ENCODE measurements at places on chromosomes 5 and 9.
A peak's percentile ranks its signal among the peaks of the same experiment; 100 is the strongest.

GRCh38 chr5:36839489-36840476 is 36.8 kb upstream of the NIPBL start:
- no peak for DNase-seq

DNA sequence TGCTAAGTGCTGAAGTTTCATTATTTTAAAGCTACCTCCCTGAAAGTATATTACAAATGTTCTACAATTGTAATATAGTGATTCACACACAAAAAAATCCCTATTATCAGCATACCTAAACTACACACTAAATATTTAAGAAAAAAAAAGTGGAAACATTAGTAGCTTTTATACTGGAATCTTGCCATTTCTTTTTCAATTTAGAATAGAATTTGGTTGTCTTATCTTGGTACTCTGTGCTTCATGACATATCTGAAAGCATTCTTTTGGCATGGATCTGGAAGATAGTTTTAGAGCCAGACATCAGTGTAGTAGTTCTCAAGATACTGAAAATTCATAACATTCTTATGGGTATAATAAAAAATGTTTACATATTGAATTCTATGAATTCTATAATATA is 35.0 kb downstream of the SLC1A3 start:
- no peak for DNase-seq

DNA sequence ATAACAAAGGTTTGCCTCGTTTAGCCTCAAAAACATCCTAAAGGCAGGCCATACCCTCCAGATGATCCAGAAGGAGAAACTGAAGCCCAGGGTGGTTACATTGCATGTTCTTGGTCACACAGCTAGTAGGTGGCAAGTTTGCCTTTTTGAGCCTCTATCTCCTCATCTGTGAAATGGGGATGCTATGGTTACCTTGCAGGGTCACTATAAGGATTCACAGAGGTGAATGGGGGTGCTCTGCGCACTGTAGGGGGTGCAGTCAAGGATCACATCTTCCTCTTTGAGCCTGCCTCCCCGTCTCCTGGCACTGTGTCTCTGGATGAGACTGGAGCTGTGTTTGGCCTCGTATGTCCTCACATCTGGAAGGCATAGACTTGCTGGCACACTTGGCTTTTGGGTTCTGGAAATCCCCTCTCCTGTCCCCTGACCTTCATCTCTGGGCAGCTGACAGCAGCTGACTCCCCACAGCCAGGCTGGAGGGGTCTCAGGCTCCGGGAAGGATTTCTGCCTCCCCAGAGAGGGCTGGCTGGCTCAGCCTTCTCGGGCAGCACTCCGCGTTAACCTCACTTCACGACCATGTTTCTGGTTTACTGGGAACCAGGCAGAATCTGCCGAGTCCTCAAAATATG is 167.7 kb downstream of the RGS3 start:
- DNase-seq, result no peak

DNA sequence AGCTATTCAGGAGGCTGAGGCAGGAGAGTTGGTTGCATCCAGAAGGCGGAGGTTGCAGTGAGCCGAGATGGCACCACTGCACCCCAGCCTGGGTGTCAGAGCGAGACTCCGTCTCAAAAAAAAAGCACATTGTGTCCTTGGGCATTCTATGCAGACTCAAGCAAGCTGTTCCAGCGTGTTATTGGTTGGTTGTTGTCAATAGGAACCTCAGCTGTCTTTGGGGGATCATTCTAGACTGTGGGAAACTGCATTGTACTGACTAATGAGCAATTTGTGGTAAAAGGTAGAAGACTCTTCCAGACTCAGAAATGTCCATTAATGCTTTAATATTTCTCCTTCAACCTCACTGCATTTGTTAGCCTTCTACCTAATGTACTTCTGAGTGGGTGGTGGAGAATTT is 379.5 kb upstream of the GRAMD2B start:
- DNase-seq, result no peak

GRCh38 chr9:74753650-74754049 is 134.1 kb downstream of the TRPM6 start:
- DNase-seq, result no peak

GRCh38 chr9:120403543-120403856 is 176.5 kb downstream of the CDK5RAP2 start:
- peak; percentile 75 for DNase-seq

- DNase-seq, result no peak
These were observed 175.5 kb downstream of the GNA14 start for GRCh38 chr9:77472646-77473045.

DNA sequence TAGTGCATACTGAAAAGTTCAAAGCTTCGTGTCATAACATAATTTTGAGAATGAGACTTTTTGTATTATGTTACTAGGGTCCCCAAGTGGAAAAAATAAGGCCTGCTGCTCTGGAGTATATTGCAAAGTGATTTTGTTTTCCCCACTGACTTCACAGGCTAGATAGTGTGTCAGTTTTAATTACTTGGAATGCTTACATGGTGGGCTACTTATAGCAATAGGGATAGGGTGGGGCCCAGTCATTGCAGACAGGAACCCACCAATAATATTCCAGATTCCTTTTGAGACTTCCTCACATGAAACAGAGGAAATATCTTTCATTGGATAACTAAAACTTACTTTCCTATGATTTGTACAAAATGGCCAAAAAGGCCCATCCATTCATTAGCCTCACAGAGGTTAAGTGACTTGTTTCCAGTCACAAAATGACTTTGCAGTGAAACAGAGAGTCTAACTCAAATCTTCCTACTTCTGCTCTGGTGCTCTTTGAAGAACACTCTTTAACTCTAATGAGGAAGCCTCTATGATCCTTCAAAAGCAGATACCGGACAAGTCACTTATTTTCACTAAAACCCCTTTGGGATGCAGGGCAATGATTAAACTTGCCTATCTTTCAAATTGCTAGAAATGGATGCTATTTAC is 16.2 kb upstream of the MEF2C start:
- DNase-seq, result no peak

GRCh38 chr9:113463418-113464285 is at the start of gene RGS3:
RGS3 (plus strand) TSS chr9:113463727; CDS start chr9:113463803, 76 bp downstream.
- DNase-seq, result peak; percentile 93

GRCh38 chr5:84783003-84783402 is 398.3 kb upstream of the EDIL3 start:
- no peak for DNase-seq

DNA sequence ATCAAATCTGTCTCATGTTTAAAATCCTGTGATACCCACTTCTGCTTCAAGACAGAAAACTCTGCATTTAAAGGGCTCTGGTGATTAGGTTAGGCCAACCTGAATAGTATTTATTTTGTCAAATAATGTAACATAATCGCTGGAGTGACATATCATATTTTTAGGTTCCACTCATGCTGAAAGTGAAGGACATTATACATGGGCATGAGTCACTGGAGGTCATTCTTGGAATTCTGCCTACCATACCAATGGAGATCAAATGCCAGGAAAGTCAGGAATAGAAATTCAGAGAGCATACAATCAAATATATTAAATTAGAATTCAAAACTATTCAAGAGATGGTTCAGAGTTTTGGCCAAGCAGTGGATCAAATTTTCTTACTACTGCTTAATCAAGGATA is 97.1 kb upstream of the PRSS3 start:
- no peak for DNase-seq

DNA sequence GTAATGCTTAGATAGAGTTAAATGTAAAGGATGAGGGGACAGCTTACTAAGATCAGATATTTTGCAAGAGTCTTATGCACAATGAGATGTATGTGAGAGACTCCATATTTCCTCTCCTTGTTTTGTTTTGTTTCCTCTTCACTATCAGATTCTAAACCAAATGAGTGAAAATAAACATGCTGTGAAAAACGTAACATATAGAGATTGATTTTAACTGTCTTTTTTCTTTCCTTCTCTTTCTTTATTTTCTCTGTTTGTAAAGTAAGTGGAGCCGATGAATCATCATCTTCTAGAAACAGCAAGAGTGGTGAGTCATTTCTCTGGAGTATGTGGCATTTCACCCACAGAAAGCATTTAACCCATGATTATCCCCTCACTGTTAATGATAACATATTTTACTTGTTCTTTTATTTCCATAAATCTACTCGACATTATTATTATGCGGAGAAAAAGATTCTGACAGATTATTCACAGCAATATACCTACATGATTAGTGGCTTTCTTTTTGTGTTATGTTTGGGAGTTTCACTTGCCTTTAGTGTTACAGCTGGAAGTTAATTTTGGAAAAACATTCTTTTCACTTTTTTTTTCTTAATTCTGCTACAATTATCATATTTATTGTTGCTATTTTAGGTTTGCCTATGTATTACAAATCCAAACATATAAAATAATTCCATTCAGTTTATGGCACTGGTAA is 2.1 kb upstream of the ANXA1 start:
- peak; percentile 88 for DNase-seq

GRCh38 chr9:132077881-132078698 is 1.6 kb downstream of the MED27 start:
- DNase-seq, result peak; percentile 64

Data from RWPE1 (cell line).